SK-MEL-5 (cell line): ENCODE measurements at places on chromosomes 2 and 18. TPM values are rescaled to one million over a fixed set of nuclear protein-coding genes. Genes with fewer than 3 reads are reported as not detected.

Gene ST8SIA5
- total RNA-seq, result not detected in 2 replicates

Gene SPRED2
- 10.4 and 14.6 TPM in 2 replicates for total RNA-seq

DNA sequence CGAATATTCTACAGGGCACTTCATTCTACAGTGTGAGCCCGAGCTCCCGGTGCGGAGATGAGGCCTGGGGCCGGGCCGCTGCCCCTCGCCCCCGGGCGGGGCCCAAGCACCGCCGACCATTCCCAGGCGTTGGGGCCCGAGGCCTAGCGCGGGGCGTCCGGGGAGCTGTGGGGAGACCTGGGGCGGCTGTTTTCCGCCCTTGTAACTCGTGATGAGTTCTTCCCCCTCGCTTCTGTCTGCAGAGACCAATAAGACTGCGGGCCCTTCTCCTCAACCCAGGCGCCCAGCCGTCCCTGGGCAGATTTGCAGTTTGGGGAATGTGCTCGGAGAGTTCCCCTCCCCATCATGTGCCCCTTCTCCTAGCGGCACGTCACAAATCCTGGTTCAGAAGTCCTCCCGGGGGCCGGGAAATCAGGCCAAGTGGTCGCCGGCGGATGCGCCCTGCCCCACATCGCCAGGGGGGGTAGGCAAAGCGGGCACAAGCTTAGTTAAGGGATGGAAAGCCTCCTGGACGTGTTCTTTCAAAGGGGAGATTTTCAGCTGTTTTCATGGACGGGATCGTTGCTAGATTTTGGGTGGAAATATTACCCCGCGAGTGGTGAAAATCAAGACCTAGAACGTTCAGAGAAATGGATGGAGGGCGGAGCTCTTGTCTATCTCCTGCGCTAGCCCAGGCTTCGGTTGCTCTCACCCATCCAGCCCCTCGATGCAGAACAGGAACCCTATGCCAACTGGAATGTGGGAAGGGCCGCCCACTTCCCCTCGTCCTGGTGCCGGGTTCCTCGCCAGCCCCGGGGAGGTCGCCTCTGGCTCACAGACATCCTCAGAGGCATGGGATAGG is 18.8 kb upstream of the HAAO start:
- DNase-seq, result peak; percentile 46

Gene UCN
- total RNA-seq, result 2.3 and 6.0 TPM in 2 replicates

- peak; percentile 93 for DNase-seq
These were observed 35.8 kb upstream of the AFF3 start for GRCh38 chr2:100178085-100178788.

Gene FEZ2
- 58.1 and 59.6 TPM in 2 replicates for total RNA-seq

DNA sequence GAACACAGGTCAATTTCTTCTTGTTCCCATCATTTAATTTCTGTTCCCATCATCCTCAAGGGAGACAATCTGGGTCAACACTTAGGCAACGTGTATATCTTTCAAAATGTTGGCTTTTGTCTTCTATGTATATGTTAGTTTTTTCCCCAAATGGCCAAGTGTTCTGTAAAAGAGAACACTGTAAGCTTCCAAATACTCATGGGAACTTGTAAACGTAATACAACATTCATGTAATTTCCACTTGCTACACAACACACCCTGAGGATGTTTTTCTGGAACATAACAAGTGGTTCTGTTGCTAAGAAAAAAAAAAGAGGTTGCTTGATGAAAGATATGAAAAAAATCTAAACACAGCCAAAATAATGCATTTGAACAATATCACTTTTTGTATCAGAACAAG is 149.1 kb downstream of the ATAD2B start:
- peak; percentile 33 for DNase-seq

Gene MC4R
- total RNA-seq, result not detected in 2 replicates

GRCh38 chr2:171460537-171460936 is 26.5 kb downstream of the DCAF17 start:
- no peak for DNase-seq
